Suppressor macrophage (primary cell): ENCODE measurements at places on chromosomes 1 and 21.

DNA sequence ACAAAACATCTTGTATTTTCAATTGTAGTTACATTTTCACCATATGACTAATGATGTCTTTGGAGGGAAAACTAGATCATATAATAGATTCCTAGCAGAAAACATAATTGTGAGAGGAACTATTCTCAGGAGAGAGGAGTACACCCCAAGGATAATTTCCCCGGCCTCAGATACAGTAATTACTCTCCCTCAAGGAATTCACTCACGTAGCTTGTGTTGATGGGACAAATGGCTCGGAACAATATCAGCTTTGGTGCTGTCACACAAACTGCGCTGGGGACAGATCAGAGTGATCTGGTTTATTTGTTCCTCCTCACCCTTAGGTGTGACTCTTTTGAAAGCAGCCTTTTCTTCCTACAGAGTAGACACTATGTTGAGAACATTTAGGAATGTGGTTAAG, 11.2 kb downstream of the ABCG1 start:
- no peak for DNase-seq

DNA sequence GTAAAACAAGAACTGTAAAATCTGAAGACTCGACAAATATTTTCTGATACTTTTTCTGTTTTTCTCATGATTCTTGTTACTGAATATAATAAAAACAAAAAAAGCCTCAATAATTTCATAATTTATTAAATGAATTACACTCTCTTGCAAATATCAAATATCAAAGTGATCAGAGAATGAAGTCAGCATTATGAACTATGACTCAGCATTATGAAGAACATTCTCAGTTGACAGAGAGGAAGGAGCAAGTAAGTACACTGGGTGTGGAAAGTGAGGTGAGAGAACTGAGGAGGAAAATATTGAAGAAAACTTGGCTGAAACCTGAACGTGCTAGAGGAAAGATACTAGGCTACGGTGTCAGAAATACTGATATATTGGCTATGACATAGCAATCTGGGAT, 529.5 kb downstream of the KCNT2 start:
- no peak for DNase-seq

- no peak for DNase-seq
These were observed 1569.0 kb upstream of the B3GALT2 start for GRCh38 chr1:194755241-194755994.

GRCh38 chr1:173187671-173188237, 19.4 kb downstream of the TNFSF4 start:
- no peak for DNase-seq

DNA sequence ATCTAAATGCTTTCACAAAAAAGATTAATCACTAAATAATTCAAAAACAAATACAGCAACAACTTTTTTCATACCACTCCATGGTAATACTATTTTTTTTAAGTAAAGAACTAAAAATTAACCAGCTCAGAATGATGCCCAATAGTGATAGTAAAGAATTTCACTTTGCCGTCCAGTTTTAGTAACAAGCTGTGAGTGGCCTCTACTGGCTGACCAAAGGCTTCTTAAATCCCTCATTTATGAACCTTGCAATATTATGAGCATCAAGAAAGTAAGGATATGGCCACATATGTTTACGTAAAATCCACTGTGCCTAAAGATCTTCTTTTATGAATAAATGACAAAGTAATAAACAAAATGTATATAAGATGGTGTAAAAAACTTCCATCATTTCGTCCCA, 108.6 kb downstream of the GPATCH2 start:
- no peak for DNase-seq

DNA sequence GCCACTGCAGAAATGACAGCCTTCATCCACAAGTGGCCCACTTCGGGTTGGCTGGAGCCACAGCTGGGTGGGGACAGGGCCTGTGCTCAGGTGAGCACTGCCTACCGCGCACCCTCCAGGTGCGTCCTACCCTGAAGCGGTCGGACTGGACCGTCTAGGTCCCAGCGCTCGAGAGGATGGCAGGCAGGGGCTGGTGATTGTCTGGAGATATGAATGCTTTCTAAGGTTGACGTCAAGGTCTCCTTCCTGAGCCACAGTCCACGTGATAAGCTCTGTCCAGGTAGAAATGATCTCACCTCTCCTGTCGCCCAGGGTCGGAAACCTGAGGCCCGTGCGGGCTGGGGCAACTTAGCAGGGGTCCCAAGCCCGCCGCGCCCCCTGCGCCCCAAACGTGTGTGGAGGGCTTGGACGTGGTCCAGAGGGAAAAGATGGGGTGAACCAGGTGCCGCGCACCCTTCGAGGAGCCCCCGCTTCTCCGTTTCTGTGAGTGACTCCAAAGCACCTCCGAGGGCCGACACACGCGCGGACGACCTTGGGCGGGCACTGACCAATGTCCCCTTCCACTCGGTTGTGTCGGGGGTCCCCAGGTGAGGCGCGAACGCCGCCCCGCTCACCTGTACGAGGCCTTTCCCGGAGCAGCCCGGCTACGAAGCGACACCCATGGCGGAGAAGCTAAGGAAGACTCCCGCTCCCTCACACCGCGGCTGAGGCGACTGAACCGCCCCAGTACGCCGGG, 853 bp upstream of the DOP1B start:
- DNase-seq: no peak

DNA sequence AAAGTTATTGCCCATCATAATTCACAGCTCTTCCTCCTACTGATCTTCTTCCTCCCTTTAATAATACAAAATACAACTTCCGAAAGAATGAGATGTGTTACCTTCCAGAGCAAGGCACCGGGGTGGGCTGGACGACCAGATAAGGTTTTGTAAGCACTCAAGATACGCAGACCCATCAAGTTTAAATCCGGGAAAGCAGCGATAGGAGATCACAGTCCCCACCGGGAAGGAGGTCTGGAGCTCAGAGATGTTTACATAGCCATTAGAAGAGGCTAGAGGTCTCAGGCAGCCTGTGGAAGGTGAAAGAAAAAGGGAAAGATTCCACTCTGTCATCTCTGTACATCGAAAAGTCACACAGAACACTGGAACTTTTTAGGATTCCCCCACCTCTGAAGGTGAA, 99.4 kb downstream of the SUSD4 start:
- no peak for DNase-seq

GRCh38 chr21:25568246-25568645, 39.0 kb downstream of the MRPL39 start:
- peak; percentile 82 for DNase-seq

- no peak for DNase-seq
These were observed 141.0 kb downstream of the USP25 start for GRCh38 chr21:15870819-15871218.

- no peak for DNase-seq
These were observed 13.9 kb downstream of the PHLDA3 start for GRCh38 chr1:201455098-201455497.

- DNase-seq: no peak
These were observed 30.7 kb downstream of the PTPN14 start for GRCh38 chr1:214520544-214521165.

DNA sequence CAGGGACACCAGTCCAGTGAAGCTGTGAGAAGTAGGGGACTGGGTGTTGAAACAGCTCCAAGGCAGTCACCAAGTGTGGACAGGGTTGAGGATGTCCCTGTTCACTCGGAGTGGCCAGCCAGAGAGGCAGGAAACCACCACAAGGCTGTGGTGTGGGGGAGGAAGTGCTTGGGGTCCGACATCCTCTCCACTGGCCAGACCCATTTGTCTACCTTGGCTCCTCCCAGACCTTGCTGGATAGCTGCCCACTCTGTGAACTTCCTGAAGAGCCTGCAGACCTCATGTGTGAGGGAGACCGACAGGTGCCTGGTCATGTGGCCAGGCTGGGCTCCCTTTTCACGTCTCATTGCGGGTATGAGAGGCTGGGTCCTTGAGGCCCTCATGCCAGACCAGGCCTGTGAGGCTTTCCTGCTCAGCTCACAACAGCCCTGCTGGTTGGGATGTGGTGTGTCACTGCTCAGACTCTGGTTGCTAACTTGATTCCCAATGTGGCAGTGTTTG, 21.8 kb downstream of the CYP4B1 start:
- DNase-seq: no peak

GRCh38 chr1:203215573-203215972, 13.9 kb downstream of the CHIT1 start:
- peak; percentile 39 for DNase-seq

GRCh38 chr1:47931395-47931794, 65.8 kb downstream of the TRABD2B start:
- peak; percentile 11 for DNase-seq

GRCh38 chr21:16968436-16968835, 544.4 kb upstream of the CXADR start:
- DNase-seq: no peak
